IMR-90 (cell line): ENCODE measurements at places on chromosomes 3 and 15. TPM values are rescaled to one million over a fixed set of nuclear protein-coding genes. Genes with fewer than 3 reads are reported as not detected.

The MRPS22 gene
- 72.4 and 94.4 TPM in 2 replicates for total RNA-seq

The ACKR2 gene
- total RNA-seq: not detected in 2 replicates

The KIF15 gene
- 8.4 and 10.8 TPM in 2 replicates for total RNA-seq

The RBP2 gene
- not detected in 2 replicates for total RNA-seq

The ATP13A3 gene
- 154 and 284 TPM in 2 replicates for total RNA-seq

The FSD2 gene
- not detected in 2 replicates for total RNA-seq

The SEC61A1 gene
- 478 and 487 TPM in 2 replicates for total RNA-seq

The TTC23 gene
- total RNA-seq: 28.3 and 29.8 TPM in 2 replicates

The SLC22A13 gene
- under 0.01 TPM in 2 replicates for total RNA-seq

The CACNA2D2 gene
- not detected in 2 replicates for total RNA-seq

- no peak for DNase-seq
These were observed 11.9 kb downstream of the GTPBP8 start for GRCh38 chr3:113002679-113003078.

- DNase-seq: no peak
These were observed 133.7 kb downstream of the VGLL4 start for GRCh38 chr3:11510001-11510340.

GRCh38 chr3:134143828-134144401 is 106.7 kb downstream of the RYK start:
- no peak for DNase-seq

DNA sequence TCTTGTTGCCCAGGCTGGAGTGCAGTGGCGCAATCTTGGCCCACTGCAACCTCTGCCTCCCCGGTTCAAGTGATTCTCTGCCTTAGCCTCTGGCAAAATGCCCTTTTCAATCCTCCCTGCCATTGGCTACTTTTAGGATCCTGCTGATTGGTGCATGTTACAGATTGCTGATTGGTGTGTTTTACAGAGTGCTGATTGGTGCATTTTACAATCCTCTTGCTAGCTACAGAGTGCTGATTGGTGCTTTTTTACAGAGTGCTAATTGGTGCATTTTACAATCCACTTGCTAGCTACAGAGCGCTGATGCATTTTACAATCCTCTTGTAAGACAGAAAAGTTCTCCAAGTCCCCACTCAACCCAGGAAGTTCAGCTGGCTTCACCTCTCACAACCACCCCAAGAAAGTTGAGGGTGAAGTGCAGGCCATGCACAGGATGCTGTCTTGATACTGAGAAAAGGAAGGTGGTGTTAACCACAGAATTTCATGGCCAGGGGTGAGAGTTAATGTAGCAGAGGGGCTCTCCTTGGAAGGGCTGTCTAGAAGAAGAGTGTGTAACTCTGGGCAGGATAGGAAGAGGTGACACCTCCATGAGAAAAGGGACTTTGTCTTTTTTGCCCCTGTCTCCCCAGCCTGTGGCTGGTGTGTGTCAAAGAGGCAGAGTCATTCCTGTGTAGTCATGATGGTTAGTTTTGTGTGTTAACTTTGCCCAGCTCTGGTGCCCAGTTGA is 145.9 kb downstream of the APBA2 start:
- DNase-seq: no peak

GRCh38 chr3:90241481-90241880 is 1134.1 kb downstream of the EPHA3 start:
- DNase-seq: no peak

DNA sequence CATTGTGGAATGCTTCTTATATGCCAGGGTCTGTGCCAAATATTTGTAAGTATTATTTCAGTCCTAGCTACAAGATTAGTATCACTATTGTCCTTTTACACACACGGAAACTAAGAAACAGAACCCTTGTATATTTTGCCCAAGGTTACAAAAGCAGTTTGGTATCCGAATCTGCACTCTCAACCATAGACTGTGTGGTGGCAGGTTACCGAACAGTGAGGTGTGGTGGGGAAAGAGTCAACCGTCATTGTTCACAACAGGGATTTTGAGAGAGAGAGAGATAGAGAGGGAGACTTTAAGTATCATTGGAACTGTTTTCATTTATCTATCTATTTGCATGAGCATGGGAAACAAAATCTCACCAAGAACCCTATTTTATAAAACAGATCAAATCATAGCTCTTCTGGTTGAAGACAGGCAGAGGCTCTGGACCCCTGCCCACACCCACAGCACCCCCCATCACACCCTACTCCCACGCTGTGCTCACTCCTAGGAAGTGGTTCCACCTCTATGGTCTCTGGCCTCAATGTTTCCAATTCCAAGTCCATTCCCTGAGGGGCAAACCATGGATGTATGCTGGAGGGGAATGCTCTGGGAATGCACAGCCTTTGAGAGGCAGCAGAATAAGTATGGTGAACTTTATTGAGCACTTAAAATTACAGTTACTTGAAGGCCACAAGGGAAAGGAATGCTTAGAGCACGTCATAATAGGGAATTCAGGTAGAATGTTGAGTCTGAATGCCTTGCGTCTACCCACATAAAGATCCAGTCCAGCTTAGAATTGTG is 69.0 kb downstream of the ARHGAP31 start:
- no peak for DNase-seq

- DNase-seq: no peak
These were observed 26.2 kb downstream of the AAGAB start for GRCh38 chr15:67228286-67228685.

DNA sequence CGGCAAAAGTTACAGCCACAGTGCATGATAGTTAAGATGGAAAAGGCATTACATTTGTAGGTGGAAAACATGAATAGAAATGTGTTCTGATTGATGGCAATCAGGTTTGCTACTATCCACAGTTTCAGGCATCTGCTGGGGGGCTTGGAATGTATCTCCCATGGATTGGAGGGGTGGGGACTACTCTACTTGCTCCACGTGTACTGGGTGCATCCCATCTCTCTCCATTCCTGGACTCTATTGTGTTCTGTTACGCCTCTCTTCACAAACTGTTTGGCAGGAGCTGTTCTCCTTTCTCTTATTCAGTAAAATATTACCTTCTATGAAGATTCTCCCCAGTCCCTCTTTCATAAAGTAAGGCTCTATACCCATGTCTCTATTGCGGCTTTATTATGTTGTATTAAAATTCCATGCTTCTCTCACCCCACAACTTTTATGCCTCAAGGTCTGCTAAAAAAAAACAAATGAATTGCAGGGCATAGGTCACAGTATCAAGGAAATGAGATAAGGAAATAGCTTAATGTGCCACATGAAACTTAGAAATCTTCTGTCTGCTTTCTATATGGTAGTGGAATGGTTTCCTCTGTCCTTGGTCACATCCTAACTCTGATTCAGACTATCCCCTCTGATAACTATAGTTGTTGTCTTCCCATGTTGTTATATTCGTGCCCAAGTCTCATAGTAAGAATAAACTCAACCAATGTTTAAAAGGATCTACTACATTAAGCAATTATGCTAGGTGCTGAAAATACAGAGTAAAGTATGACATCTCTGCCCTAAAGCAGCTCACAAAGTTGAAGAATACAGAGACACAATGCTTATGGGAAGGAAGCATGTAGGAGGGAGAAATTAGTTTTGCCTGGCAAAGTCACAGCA is 43.2 kb downstream of the LRRFIP2 start:
- DNase-seq: no peak

GRCh38 chr3:63353383-63353782 is 75.3 kb downstream of the SYNPR start:
- DNase-seq: peak; percentile 52

- no peak for DNase-seq
These were observed 26.4 kb upstream of the KLF13 start for GRCh38 chr15:31300208-31300661.

- DNase-seq: peak; percentile 28
These were observed 31.5 kb upstream of the MECOM start for GRCh38 chr3:169695031-169695430.

DNA sequence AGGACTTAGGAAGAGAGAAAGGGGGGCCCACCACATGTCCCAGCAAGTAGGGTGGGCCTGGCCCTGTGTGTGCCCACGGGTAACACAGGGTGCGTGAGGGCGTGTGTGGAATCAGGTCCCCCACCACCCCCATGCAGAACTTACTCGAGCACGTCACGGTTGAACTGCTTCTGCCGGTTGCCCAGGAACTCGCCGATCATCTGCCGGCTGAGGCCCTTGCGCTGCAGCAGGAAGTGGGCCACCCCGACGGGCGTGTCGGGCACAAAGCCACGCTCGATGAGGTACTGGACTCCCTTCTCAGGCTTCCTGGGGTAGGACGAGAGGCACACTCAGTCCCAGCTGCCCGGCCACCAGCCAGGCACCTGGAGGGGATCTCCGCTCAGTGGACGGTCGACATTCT is 83.1 kb upstream of the RPL32 start:
- no peak for DNase-seq

- DNase-seq: no peak
These were observed 49.7 kb downstream of the RAB11A start for GRCh38 chr15:65918945-65919344.

DNA sequence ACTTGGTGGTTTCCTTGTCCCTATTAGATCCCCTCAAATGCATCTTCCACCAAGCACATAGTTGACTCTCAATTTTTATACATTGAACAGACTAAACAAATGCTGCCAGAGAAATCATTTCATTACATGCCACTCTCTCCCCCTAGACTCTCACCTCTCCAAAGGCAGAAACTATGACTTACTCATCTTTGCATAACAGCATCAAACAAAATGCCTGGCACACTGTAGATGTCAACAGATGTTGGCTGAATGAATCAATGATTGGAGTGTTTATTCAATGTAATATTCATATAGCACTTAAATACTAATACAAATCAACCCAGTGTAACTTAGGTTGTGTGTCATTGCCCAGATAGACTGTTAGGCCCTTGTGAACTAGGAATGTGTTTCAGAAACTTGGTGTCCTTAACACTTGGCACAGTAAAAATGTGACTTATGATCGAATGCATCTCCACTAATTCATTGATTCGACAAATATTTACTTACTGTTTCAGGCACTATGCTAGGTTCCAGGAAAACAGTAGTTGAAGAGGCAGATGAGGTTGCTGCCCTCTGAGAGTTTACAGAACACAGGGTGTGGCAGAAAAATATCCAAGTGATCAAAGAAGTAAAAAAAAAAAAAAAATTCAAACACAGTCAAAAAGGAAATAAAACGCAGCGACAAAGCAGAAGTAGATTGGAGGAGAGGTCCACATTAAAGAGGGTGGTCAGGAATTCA is 188.5 kb upstream of the LRRN1 start:
- no peak for DNase-seq

- DNase-seq: no peak
These were observed 17.7 kb downstream of the SEC62 start for GRCh38 chr3:169984292-169984691.

DNA sequence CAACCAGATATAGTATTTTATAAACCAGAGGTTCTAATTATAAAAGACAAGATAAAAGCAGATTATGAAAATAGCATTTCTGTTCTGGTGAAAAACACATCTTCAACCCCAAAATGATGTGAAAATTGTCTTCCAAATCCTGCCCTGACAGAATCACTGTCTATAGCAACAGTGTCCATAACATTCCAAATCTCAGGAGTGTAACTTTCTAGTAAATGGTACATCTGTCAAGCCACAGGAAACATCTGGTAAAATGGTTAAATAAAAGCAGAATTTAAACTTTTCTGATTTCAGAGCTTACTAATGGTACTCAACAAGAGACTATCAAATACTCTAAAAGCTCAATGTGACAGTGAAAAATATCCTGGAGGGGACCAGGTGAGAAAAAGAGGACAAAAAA is 60.5 kb downstream of the VGLL4 start:
- peak; percentile 41 for DNase-seq

- no peak for DNase-seq
These were observed 231.2 kb upstream of the TPRG1 start for GRCh38 chr3:188940573-188940932.

GRCh38 chr3:66004244-66004643 is 34.5 kb downstream of the MAGI1 start:
- DNase-seq: no peak

GRCh38 chr3:32391643-32392535 is at the start of gene CMTM7:
Gene CMTM7, plus strand, starts transcription at chr3:32391853. Its CDS starts 54 bp downstream, at chr3:32391907.
- peak; percentile 35 for DNase-seq

DNA sequence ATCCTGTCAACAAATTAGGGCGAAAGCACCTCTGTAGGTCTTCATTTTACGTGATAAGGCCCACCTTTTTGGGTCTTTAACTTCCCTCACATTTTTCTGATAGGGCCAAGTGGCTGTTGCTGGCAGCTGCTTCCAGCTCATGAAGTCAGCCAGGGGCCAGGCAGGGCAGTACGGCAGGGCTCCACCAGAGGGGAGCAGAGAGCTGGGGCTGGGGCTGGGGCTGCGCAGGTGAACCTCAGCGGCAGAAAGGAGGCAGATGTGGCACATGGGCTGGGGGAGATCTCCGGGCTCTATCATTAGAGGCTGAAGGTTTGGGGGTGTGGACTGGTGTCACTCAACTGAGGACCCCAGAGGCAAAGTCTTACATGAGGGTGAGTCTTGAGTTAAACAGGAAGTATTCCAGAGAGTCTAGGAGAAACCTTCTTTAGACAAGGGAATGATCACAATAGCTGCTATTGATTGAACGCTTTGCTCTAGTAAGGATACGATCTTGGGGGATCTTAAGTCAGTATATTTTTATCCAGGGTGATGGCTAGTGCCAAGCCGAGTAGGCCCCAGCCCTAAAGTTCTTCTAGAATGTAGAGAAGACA is 62.8 kb upstream of the MEX3B start:
- DNase-seq: peak; percentile 50

GRCh38 chr3:106421909-106422308 is 553.1 kb upstream of the CBLB start:
- DNase-seq: peak; percentile 47

DNA sequence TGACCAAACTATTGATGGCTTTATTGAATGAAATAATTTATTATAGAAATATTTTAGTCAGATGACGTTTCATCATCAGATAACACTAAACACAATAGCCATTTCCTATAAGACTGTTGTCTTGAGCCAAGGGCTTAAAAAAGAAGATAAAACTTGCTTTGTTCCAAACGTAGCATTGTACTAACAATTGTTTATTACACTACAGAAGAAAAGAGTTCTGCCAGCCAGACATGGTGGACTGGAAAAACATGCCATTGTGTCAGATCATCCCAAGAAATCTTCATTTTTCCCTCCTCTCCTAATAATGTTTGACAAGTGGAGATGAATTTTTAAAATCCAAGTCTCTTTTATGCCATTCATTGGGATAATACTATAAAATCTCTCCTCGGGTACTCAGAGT is 203.3 kb downstream of the CDIN1 start:
- no peak for DNase-seq

- no peak for DNase-seq
These were observed 43.0 kb upstream of the SPATA12 start for GRCh38 chr3:57017459-57017845.

GRCh38 chr3:128800241-128801187 is 74.5 kb downstream of the RAB7A start:
- DNase-seq: no peak

DNA sequence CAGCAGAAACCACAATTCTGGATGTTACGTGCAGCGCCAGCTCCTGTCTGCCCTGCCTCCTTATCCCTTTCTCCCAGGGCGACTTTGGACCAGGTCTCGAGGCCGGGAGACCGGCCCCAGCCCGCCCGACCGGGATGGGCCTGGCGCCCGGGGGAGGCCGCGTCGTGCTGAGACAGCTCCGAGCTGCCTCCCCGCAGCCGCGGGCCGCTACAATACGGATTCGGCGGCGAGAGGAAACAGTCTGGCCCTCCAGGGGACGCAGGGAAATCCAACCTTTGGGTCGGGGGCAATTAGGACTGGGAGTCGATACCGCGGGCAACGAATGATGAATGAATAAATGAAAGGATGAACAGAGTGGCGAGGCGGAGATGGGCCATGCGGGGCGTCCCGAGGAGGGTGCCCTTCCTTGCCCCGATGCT is 537 bp downstream of the GRAMD2A start:
- no peak for DNase-seq
